Stimulated activated CD8-positive, alpha-beta memory T cell treated with anti-CD3 and anti-CD28 coated beads, Interleukin-2, amount 100 ng/mL, for 48 hours (primary cell): ENCODE measurements at places on chromosomes 16 and 17.
A peak's percentile ranks its signal among the peaks of the same experiment; 100 is the strongest.

GRCh38 chr16:71645450-71645849 is 19.5 kb downstream of the MARVELD3 start:
- DNase-seq: no peak

DNA sequence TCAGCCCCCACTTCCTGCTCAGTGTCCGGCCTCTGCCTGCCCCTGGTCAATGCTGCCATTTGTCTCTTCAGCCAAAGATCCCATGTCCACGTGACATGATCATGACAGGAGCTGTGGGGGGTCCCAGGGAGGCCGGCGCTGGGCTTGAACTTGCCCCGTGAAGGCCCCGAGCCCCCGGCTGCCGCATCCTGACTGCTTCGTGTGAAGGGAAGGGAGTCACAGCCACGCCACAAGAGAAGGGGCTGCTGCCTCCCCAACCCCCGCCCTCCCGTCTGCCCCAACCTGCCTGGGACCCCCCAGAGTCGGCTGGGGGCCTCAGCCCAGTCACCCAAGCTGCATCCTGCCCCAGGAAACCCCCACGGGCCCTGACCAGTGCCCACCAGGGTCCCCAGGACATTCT is 14.3 kb upstream of the SSTR5 start:
- no peak for DNase-seq

GRCh38 chr17:2814481-2815341 is 18.5 kb downstream of the RAP1GAP2 start:
- peak; percentile 77 for DNase-seq

- no peak for DNase-seq
These were observed 22.2 kb downstream of the KIAA0513 start for GRCh38 chr16:85049706-85050305.
